ENCODE measurements at places on chromosomes 3 and 15.
A peak's percentile ranks its signal among the peaks of the same experiment; 100 is the strongest.

DNA sequence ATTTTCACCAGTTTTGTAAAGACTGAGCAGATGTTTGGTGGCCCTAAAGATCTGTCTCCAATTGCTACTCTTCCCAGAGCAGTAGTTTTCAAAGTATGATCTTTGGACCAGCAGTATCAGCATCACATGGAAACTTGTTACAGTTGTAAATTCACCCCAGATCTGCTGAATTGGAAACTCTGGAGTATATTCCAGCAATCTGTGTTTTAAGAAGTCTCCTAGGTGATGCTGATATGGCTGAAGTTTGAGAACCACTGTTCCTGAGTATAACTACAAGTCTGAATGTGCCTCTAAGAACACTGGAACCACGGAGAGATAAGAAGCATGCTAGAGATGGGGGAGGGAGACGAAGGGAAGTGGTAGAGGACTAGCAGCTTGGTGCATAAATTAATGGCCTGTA lies 45.7 kb downstream of the NUDT16 start:
- no peak for DNase-seq

GRCh38 chr15:39582286-39582976 lies 1.6 kb downstream of the THBS1 start:
- DNase-seq, result no peak

DNA sequence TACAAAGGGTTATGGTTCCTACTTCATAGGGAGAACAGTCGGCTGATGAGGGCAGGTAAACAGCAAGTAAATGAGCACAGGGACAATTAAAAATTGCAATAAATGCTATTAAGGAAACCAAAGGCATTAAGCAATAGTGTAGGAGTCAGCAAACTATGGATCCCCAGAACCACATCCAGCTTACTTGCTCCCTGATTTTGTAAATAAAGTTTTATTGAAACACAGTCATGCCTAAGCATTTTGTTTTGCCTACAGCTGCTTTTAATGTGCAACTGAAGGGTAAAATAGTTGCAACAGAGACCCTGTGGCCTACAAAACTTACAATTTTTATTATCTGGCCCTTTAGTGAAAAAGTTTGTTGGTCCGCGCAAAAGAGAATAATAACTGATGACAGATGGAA lies 351.2 kb upstream of the NR2F2 start:
- DNase-seq, result no peak

DNA sequence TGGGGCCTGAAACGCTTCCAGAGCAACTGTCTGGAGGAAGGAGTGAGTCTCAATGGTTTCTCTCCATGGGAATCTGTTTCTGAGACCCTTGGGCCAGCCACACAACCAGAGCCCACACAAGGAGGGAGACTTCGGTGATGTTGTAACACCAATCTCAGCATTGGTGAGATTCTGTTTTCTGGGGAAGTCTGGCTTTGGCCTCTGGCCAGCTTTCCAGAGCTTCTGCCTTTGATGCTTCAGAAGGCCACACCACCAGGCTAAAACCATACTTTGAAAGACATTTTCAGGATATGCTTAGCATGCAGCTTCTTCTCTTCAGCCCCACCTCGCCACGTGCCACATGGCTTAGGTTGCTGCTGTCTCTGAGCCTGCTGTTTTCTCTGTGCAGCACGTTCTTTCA lies 3.6 kb upstream of the EEFSEC start:
- DNase-seq, result no peak

GRCh38 chr3:161894657-161895056 lies 398.0 kb downstream of the OTOL1 start:
- no peak for DNase-seq

DNA sequence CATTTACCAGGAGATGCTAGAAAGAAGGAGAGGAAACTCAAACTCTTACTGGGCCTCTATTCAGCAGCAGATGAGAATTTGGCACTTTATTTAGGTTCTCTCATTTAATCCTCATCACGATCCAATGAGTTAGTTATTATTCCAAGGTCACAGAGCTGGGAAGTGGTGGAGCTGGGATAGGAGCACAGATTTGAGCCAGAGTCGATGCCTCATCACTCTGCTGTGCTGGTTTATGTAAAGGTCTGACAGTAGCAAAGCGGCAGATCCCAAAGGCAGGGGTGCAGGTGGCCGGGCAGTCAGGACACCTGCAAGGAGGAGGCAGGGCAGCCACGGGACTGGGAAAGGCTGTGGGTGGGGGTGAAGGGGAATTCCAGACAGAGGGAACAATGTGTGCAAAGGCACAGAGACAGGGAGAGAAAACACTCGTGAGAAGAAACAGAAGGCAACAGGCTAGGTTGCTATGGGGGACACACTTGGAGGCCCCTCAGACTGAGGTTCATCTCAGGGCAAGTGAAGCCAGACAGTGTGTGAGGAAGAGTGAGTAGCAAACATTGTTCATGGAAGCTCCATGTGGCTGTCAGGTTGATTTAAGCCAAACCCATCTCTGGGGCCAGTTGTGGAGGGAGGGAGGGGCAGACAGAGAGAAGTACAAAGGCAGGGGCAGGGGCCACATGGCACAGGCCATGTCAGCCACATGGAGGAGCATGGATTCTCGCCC lies 26.8 kb downstream of the RAB6B start:
- peak; percentile 35 for DNase-seq

DNA sequence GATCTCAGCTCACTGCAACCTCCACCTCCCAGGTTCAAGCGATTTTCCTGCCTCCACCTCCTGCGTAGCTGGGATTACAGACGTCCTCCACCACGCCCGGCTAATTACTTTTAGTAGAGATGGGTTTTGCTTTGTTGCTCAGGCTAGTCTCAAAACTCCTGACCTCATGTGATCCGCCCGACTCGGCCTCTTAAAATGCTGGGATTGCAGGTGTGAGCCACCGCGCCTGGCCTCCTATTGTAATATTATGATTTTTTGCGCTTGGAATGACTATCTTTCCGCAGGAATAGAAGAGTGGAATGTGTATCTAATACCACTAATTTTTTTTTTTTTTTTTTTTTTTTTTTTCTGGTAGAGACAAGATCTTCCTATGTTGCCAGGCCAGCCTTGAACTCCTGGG lies 1.8 kb downstream of the ARL8B start:
- no peak for DNase-seq

DNA sequence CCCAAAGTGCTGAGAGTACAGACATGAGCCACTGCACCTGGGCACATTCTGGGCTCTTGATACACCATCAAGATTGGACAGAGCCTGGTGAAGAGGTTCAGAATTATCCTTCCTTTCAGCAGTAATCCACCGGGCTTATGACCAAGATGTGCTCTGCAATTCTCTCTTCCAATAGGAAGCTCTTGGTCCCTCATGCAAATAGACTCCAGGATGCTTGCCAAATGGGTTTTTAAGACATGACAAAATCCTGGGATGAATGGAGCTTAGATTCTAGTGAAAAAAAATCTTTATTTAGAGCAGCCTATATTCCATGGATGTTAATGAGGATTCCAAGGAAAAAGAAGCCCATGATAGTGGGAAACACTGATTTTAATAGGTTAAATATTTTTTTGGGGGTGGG lies 119.1 kb downstream of the SV2B start:
- DNase-seq, result no peak

DNA sequence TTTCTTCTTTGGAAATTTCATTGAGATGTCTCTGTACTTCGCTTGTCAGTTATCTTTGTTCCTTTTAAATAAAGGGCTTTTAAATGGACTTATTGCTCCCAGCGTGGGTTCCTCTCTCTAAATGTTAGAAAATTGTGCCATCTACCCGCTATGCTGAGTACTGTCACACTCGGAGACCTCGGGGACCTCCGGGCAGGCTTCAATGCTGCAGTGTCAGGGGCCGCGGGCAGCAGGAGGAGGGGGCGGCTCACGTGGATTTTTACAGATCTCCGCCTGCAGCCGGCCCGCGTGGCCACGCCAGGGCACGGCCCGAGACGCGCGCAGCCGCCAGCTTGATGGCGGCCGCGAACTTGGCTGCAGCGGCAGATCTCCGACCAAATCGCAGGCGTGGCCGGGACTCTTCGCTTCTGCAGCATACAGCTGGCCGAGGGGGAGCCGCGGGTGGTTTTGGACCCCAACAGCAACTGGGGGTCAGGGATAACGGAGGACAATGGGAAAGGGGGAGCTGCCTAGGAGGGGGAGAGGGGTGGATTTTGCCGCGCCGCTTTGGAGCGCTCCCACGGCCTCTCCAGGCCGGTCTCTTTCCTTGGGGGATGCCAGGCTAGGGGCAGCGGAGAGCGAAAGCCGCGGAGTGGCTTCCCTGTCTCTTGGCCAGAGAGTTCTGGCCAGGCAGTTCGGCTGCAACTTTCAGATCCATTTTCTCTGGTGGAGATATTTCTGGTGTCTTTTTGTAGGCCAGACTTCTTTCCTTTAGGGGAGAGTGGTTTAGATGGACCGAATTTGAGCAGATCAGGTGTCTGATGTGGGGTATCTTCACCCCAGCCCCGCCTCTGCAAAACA lies 15.3 kb downstream of the NR2F2 start:
- DNase-seq, result peak; percentile 81

- no peak for DNase-seq
These were observed 65.6 kb downstream of the NIPA2 start for GRCh38 chr15:22903961-22904534.

GRCh38 chr3:171365489-171365888 lies 94.7 kb downstream of the TNIK start:
- no peak for DNase-seq

GRCh38 chr3:86737517-86737916 lies 253.4 kb downstream of the VGLL3 start:
- no peak for DNase-seq

DNA sequence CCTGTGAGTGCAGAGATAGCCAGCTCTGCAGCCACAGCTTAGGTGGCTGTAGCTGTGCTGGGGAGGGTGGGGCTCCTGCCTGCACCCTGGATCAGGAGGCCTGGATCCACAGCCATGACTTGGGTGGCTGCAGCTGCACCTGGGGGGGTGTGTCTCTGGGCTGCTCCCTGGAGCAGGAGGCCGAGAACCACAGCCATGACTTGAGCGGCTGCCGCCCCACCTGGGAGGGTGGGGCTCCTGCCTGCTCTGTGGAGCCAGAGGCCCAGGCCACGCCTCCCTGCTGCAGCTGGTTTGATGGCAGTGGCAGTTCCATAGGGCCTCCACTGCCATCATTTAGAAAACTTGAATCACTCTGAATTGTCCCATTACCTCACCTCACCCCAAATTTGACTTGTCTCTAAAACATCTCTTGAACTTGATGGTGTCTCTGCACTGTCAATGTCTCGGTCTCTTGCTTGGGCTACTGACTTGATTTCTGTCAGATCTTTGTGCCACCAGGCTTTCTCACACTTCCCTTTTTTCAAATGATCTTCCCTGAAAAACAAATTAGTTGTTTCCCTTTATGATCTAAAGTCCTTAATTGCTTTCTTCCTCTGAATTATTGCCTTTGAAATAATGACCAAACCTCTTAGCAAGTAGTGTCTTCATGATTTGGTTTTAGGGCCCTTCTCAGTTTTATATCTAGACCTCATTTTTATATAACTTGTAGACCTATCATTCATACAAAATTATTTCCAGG lies 313.2 kb upstream of the MME start:
- no peak for DNase-seq

DNA sequence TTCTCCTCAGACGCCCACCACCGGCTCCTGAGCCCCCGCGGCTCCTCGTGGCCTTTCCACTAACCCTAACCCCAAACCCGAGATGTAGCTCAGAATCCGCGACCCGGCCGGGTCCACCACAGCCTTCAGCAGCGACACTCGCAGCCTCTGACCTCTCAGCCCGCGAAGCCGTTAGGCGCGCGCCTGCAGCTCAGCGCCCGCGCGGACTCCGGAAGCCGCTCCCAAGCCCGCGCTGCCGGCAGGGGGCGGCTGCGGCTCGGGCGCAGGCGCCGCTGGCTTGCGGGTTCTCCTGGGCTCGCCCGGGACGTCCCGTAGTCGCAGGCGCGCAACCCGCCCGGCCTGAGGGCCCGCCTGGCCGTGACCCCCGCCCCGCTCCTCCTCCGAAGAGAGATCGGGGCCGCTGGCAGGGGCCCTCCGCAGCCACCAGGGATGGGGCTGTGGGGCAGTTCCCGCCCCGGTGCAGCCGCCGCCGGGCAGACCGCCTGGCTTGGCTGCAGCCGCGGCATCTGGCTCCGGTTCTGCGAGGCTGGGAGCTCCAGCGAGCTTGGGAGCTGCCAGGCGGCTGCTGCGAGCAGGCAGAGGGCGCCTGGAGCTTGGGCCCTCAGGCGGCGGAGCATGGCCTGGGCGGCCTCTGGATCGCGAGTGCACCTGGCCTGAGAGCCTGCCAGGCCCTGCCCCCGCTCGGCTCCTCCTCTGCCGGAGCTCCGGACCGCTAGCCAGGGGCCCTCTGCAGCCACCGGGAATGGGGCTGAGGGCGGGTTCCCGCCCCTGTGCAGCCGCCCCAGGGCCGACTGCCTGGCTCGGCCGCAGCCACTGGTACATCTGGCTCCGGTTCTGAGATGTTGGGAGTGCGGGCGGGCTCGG lies 120.7 kb downstream of the LMLN start:
- DNase-seq, result peak; percentile 34

DNA sequence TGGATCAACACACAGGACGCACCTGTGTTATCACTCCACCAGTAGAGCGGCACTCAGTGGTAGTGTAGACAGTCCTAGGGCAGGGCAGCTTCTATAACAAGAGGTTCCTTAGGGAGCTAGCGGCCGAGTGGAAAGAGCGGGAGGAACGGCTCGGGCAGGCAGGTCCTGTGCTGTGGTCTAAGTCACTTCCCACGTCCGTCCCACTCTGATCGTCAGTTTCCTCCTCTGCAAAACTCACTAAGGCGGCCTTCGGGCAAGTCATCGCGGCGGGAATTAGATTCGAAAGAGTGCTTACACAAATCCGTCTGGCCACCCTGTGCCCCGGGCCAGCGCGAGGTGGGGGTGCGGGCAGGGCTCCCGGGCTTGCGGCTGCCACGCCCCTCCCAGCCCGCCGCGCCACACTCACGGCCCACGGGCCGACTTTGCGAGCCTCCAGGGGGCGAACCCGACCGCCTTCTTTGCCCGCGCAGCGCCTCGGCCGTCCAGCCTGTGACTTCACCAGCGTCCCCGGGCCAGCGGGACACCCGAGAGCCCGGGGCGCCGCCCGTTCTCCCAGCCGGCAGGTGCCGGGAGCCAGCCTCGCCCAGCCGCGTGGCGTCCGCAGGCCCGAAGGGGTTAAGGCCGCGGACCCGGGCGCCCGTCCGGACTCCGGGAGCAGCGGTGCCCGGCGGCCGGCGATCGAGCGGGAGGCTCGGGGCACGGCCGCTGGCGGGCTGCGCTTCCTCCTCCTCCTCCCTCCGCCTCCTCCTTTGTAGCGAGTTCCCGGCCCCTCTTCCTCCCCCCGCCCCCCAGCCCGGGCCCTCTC lies 416 bp upstream of the CORO2B start:
- peak; percentile 85 for DNase-seq

DNA sequence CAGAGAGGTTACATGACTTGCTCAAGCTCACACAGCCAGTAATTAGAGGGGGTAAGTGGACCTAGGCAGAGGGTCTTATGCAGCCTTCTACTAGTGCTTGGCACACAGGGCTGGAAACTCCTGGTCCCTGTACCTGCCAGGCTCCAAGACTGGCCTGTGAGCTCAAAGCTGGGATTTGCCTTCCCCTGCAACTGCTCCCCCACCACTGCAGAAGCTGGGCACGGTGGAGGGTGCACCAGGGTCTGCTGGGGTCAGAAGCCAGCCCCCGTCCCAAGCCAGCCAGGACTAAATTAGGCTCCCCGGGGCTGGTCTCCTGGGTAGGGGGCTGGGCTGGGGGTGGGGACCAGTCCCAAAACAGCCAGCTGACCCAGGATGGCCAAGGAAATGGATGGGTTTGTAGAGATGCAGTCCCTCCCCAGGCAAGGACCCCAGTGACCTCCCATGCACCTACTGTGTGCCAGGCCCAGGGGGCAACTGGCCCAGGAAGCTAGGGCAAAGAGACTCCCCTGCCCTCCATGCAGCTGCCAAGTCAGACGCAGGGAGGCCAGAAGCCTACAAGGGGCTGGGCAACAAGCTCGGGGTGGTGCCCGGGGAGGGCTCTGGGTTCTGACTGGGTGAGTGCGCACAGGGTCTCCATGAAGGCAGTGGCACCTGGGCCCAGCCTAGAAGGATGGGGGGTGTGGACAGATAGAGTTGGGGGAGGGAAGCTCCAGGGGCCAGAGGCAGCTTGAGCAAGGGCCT lies 51.8 kb upstream of the LINGO1 start:
- DNase-seq, result no peak

Measured in globus pallidus (tissue), 1 donor.